Activated naive CD8-positive, alpha-beta T cell treated with anti-CD3 and anti-CD28 coated beads, Interleukin-2, amount 50 U/mL, for 24 hours (primary cell): ENCODE measurements at places on chromosomes 2 and 18.

- no peak for DNase-seq
These were observed 806.8 kb downstream of the PLCL1 start for GRCh38 chr2:198611201-198611600.

DNA sequence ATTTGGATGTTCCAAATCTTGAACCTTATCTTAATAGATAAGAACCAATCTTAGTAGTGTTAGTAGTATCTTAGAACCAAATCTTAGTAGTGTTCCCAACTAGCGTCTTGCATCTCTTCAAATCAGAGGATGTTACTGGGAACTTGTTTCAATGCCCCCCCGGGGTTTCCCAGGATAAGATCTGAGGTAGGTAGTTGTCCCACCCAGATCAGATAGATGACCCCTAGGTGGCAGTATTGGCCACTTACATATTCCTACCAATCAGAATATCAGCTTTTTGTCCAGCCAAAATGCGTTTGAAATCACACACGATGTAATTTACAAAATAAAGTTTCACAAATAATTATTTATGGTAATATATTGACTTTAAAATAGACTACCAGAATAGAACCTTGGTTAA, 314.8 kb downstream of the MBD2 start:
- DNase-seq = peak; percentile 18

GRCh38 chr2:108444941-108445840, 3.8 kb upstream of the GCC2 start:
- no peak for DNase-seq

- no peak for DNase-seq
These were observed 85.4 kb upstream of the ZCCHC2 start for GRCh38 chr18:62437235-62438017.

GRCh38 chr18:46346213-46346612, 242.0 kb downstream of the HAUS1 start:
- no peak for DNase-seq

GRCh38 chr2:230694241-230694640, 18.4 kb upstream of the CAB39 start:
- DNase-seq = no peak

DNA sequence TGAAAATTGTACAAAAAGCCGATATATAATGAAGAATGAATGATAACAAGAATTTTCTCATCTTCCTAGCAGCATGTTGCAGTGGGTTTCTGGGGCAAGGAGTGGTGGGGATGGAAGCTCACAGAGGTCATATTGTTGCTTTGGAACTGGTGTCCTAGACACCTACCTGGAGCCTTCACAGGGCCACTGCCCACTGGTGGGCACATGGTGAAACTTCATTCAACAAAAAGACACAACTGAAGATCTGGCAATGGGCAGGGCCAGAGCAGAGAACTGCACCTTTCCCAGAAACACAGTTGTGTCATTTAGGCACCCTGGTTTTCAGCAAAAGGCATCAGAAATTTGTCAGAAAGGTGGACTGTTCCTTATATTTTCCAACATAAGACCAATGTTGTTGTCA, 115.3 kb downstream of the FHOD3 start:
- DNase-seq = no peak

DNA sequence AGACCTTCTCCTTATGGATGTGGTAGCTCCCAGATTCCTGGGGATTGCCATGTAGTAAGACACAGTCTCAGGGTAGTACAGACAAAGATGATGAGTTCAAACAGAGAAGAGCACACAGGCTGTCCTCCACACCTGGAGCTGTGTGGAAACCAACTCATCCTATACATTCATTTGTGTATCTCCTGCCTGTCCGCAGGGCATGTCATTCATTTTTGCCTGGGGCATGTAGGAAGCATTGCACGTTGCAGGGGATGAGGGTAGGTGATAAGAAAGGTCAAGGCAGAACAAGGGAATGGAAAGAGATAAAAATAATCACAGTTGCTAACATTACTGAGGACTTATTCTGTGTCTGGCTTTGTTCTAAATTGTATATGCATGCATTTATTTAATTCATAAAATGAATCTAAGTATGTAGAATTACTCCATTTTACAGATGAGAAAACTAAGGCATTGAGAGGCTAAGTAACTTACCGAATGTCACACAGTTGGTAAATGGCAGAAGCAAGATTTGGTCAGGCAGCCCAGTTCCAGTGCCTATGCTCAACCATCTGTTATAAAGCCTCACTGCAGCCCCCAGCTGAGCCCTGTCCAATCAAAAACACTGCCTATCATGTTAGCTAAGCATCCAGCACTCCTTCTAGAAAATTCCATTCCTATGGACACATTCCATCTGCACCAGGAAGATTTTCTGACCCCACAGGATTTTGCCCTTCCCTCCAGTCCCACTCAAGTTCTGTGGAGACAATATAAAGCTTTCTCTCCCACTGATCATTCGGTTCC, 81.0 kb downstream of the SUMO1 start:
- DNase-seq = no peak

DNA sequence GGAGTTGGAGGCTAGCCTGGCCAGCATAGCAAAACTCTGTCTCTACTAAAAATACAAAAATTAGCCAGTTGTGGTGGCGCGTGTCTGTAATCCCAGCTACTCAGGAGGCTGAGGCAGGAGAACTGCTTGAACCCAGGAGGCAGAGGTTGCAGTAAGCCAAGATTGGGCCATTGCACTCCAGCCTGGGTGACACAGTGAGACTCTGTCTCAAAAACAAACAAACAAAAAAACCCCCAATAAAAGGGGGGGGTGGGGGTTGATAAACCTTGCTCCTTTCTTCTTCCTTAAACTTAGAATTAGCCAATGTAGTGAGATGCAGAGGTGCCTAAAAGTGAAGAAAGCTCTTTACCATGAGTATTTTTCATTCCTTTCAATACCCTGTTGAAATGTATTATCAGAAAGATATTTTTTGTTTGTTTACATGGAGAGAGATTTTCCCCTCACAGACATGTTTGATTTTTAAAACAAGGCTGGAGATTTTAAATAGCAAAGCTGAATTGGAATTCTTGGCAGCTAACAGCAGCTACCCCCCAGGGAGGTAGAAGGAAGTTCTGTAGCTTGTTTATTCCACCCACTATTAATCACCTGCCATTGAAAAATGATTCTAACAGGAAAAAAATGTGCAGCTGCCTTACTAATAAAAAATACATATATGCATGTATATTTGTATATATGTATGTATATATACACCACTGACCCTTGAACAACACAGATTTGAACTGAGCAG, 48.6 kb downstream of the GYPC start:
- DNase-seq = no peak

GRCh38 chr2:147045113-147045512, 799.7 kb upstream of the ACVR2A start:
- DNase-seq = peak; percentile 50

DNA sequence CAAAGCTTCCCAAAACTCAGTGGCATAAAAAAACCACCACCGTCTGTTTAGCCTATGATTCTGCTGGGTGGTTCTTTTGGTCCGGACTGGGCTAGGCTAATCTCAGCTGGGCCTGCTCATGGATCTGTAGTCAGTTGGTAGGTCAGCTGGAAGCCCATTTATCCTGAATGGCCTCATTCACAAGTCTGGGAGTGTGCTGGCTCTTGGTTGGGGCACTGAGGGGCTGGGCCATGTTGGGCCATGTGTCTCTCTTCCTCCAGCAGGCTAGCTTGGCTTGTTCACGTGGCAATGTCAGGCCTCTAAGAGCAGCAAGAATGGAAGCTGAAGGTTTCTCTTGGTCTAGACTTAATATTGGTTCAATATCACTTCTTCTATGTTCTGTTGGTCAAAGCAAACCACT, 95.7 kb upstream of the HS6ST1 start:
- DNase-seq = no peak

DNA sequence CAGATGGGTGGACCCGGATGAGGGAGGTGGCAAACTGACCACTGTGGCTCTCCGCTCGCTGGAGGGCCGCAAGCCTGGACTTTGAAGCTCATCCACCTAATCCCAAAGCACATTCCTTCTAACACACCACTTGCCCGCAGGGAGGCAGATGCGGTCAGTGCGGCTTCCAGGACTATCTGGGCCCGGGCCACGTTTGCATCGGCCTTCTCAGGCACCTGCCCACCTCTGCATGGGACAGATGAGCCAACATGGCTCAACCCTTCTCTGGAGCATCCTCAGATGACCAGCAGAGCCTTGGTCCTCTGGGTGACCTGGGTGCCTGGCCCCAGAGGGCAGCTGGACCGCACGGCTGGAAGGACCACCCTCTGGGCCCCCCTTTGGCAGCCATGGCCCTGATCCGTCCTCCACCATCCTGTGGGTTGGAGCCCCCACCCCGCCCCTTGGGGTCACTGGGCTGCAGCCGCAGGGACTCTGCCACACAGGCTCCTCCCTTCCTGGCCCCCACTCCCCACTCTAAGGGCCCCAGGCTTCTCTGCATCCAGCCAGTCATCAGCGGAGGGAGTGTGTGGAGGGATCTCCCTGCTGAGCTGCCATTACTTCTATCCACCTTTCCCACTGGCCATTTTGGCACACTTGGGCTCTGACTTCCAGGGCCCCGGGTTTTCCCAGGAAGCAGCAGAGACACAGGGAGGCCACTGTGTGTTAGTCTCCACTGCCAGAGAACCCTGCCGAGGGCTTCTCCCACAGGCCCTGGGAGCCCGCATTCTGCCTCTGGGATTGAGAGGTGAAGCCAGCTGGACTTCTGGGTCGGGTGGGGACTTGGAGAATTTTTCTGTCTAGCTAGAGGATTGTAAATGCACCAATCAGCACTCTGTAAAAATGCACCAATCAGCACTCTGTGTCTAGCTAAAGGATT, 12.3 kb downstream of the HDAC4 start:
- DNase-seq = no peak

GRCh38 chr2:156333951-156334495, 1.5 kb upstream of the NR4A2 start:
- DNase-seq = peak; percentile 72

GRCh38 chr2:20669562-20670314, 2.8 kb downstream of the GDF7 start:
- DNase-seq = no peak

GRCh38 chr2:1802046-1802445, 57.7 kb upstream of the PXDN start:
- DNase-seq = no peak

DNA sequence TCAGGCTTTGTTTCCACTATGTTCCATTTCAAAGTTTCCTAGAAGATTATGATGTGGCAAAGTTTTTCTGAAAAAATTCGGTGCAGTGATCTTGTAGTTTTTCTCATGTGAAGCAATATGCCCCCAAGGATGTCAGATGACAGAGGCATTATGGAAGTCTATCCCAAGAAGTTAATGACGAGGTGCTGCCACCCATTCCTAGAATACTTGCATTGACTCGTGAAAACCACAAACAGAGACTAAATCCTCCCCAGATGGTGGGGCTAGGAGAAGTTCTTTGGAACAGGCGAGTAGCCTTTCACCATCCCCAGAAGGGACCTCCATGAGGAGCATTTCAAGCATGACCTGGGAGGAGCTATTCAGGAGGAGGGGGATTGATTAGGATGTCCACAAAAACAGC, 40.2 kb upstream of the COPS8 start:
- no peak for DNase-seq

GRCh38 chr2:13005761-13006335, 289.1 kb downstream of the TRIB2 start:
- DNase-seq = no peak

DNA sequence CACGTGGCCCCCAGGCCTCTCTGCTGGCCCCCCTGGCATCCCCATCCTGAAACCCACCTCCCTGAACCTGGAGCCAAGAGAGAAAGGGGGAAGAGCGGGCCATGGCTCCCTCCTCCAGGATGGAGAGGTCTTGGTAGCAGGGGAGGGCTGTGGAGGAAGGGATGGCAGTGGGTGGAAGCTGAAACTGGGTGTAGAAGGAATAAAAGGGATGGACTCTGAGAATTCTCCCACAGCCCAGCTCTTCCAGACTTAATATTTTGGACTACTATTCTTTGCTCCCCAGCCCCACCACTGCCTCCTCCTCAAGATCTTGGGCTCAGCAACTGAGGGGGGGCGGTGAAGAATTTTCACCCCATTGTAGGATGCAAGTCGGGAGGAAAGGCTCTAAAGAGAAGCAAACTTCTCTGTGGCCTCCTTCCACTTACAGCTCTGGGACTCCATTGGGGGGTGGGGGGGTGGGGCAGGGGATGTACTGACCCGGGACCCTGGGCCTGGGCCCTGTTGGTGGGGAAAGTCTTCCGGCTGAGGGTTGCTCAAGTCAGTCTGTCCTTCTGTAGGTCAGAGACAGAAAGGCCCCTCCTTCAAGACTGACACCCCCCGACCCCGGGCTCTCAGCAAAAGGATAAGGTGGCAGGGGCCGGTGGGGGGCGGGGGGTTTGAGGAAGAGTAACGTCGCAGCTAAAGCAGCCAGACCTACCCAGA, 501 bp downstream of the TNS1 start:
- DNase-seq = no peak

DNA sequence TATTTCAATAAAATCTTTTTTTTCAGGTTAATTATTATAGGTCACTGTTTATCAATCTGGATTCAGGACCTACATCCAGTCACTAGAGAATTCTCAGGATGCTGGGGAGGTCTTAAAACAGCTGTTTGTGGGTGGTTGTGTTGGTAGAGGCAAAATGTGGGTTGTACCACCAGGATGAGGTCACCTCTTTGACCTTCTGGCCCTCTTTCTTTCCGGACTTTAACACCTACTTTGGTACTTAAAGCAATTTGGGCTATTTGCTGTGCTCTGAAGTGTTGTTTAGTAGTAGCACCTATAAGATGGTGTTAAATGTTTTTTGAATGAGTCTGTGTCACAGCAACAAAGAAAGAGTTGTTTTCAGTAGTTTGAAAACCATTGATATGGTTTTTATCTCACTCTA, 14.6 kb downstream of the EML4 start:
- no peak for DNase-seq

- DNase-seq = no peak
These were observed 326.2 kb upstream of the LRATD1 start for GRCh38 chr2:14306268-14306861.

- no peak for DNase-seq
These were observed 503.9 kb downstream of the PID1 start for GRCh38 chr2:228767196-228767595.

GRCh38 chr2:47891369-47892337, 14.6 kb downstream of the FBXO11 start:
- DNase-seq = no peak

DNA sequence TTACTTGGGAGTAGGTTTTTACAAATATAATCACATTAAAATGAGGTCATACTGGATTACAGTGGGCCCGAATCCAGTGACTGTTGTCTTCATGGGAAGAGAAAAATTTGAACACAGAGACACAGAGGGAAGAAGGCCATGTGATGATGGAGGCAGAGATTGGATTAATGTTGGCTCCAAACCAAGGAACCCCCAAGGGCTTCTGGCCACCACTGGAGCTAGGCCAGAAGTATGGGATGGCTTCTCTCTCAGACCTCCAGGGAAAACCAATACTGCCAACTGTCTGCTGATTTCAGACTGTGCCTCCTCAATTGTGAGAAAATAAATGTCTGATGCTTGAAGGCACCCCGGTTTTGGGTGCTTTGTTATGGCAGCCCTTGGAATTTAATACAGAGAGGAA, 76.0 kb downstream of the ALPK2 start:
- no peak for DNase-seq

GRCh38 chr2:40113272-40113968, 334.4 kb upstream of the THUMPD2 start:
- DNase-seq = no peak
